HCT116 (cell line): ENCODE measurements at places on chromosomes 12 and 14. TPM values are rescaled to one million over a fixed set of nuclear protein-coding genes. Genes with fewer than 3 reads are reported as not detected.

DNA sequence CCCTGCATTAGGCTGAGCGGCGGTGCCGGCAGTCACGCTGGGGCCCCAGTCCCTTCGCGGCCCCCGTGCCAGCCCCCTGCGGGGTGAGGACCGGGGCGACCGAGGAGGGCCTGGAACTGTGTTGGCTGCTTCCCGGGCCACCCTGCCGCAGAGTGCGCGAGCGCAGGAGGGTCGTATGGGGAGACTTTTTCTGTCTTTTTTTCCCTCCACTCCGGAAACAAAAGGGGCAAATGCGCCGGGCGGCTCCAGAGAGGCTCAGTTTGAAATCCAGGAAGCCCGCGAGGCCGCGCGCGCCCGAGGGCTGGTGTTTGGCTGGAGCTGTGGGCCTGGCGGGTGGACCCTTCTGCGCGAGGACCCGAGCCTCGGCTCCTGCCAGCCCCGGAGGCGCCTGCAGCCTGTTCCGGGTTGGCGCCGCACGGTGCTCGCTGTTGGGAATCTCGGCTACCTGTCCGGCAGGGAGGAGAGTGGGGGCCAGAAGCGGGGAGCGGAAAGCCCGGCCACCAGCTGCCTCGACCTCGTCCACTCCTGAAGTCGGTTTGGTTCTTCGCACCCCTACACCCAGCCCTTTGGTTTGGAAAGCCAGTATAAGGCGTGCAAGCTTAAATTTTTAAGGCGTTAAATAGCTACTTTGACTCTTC, 638 bp downstream of the PLEKHG3 start:
- H3K36me3 ChIP-seq: no peaks in the 10 kb centered on the region
- H3K27ac ChIP-seq: peak overlapping the region; percentile 86
- no peak for DNase-seq
- H3K27me3 ChIP-seq: no peaks in the 10 kb centered on the region

DNA sequence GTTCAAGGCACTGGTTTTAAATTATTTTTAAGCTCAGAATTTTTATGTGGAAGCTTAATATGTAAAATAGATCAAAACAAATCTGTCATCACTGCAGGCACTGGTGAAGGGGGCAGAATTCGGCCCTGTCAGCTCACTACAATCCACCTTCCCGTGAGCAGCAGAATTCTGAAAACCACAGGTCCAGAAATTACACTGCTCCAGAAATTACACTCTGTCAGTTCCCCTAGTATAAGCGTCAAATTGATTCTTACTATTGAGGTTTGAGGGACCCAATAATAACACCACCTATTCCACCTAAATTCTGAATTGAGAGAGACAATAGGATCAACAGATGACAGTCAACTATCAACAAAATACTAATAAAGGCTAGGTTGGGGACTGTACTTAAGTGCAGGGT, 245.5 kb downstream of the PHLDA1 start:
- no peaks in the 10 kb centered on the region for H3K36me3 ChIP-seq
- H3K27ac ChIP-seq: peak overlapping the region; percentile 97
- peaks cover 80% of the 10 kb centered on the region for H3K4me1 ChIP-seq
- H3K4me3 ChIP-seq: no peak overlapping the region
- no peaks in the 10 kb centered on the region for H3K27me3 ChIP-seq

DNA sequence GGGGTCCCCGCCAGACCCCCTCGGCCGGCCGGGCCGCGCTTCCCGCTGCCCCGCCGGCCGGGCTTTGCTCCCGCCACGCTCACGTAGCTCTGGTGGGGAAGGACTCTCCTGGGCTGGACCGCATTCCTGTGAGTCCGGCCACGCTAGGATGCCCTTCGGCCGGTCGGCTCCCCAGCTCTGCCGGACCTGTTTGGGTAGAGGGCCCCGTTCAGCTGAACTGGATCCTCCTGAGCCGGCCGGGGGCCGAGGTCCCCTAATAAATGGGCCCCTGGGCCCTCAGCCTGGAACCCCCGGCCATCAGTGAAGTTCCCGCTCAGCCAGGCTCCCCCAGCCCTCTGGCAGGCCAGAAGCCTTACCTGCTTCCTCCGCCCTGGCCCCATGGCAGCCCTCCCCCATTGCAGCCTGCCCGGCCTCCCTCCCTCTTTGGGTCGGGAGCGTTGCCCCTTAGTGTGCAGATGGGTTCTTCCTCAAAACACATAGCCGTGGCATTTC, 593 bp downstream of the UNC119B start:
- H3K27ac ChIP-seq: peak overlapping the region; percentile 90
- H3K36me3 ChIP-seq: peaks cover 11% of the 10 kb centered on the region
- DNase-seq: no peak
- peaks cover 11% of the 10 kb centered on the region for H3K4me1 ChIP-seq

DNA sequence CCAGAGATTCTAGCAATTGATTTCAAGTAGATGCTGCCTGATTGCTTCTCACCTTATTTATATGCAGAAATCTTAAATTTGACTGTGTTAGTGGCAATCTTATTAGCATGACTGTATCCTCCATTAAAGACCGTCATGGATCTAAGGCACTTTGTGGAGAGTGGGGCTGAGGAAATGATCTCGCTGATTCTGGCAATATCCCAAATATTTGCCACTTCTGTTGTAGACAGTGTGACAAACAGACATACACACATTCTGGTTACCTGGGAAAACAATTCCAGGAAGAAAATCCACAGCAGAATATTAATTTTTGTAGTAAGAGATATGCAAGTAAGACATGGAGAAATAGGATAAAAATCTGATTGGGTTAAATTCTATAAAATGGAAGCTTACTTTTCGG, 269.0 kb upstream of the G2E3 start:
- H3K36me3 ChIP-seq: no peaks in the 10 kb centered on the region
- H3K27ac ChIP-seq: no peak overlapping the region
- no peaks in the 10 kb centered on the region for H3K4me1 ChIP-seq
- H3K27me3 ChIP-seq: no peaks in the 10 kb centered on the region

DNA sequence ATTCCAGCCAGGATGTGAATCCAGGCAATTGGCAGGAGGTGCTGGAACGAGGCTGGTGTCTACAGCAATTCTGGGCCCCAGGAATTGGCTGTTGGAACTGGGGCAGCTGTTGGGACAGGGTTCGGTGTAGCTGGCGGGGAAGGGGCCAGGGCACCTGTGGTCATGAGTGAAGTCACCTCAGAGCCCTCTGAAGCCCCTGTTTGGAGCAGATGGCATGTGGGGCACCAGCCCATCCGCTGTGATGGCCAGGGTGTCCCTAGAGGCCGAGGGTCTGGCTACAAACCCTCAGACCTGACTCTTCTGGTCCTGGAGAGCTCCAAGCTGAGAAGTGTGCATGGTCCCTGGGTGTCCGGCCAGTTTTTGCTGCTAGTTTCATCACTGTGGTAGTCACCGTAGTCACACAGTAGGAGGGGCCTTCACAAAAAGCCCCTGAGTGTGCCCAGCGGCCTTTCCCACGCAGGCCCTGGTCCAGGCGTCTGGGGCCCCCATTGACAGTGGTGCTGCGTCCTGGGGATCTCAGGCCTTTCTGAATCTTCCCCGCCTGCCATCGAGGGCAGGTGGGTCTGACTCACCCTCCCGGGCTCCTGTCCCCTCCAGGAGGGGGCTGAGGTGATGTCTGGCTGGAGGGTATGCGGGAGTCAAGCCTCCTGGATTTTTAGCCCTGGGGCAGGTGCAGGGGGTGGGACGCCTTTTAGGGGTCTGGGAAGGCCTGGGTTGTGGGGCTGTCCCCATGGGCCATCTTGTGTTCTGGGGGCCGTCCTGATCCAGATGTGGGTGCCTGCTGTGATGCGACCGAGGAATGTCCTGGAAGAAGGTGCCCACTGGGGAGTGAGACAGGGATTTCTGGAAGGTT, 368.0 kb downstream of the TMEM121 start:
- no peak overlapping the region for H3K27ac ChIP-seq
- H3K4me3 ChIP-seq: no peak overlapping the region
- H3K36me3 ChIP-seq: no peaks in the 10 kb centered on the region
- H3K4me1 ChIP-seq: no peaks in the 10 kb centered on the region

GRCh38 chr12:89215196-89215595, 137.1 kb downstream of the DUSP6 start:
- no peak for DNase-seq
- no peak overlapping the region for H3K4me3 ChIP-seq
- H3K27me3 ChIP-seq: no peaks in the 10 kb centered on the region
- no peak overlapping the region for H3K27ac ChIP-seq

- peaks cover 18% of the 10 kb centered on the region for H3K4me1 ChIP-seq
- DNase-seq: no peak
- no peaks in the 10 kb centered on the region for H3K27me3 ChIP-seq
- H3K27ac ChIP-seq: no peak overlapping the region
Observed at GRCh38 chr14:103563844-103564505, 1.2 kb downstream of the COA8 start.

GRCh38 chr14:99079061-99079727, 192.8 kb downstream of the BCL11B start:
- H3K4me3 ChIP-seq: no peak overlapping the region
- H3K27ac ChIP-seq: no peak overlapping the region

- no peak overlapping the region for H3K27ac ChIP-seq
- no peak for DNase-seq
Observed at GRCh38 chr14:88473791-88474190, 81.0 kb downstream of the PTPN21 start.

GRCh38 chr12:42124764-42125387, 19.8 kb downstream of the GXYLT1 start:
- H3K4me1 ChIP-seq: no peaks in the 10 kb centered on the region
- DNase-seq: no peak
- no peak overlapping the region for H3K27ac ChIP-seq
- no peaks in the 10 kb centered on the region for H3K27me3 ChIP-seq

- no peaks in the 10 kb centered on the region for H3K27me3 ChIP-seq
- DNase-seq: no peak
- no peak overlapping the region for H3K4me3 ChIP-seq
- H3K36me3 ChIP-seq: no peaks in the 10 kb centered on the region
- H3K4me1 ChIP-seq: peaks cover 4% of the 10 kb centered on the region; the same call in 1 of the 2 replicates
Observed at GRCh38 chr14:32217301-32217700, 14.2 kb upstream of the RNU6-8 start.

DNA sequence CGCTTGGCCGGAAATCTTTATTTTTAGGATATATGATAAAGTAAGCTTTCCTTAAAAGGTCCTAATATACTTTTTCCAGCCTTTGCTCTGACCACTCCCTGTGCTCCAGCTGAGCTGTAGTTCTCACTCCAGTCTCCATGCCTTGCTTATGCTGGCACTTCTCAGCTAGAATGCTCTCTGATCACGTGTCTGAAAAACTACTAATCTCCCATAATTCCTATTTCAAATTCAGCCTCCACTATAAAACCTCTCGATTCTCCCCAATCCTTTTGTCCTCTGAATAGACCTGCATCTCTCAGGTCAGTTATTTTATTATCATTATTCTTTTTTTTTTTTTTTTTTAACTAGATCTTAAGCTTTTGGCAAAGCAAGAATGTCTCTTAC, 3.7 kb downstream of the BIN2 start:
- H3K4me1 ChIP-seq: no peaks in the 10 kb centered on the region
- no peak overlapping the region for H3K4me3 ChIP-seq
- no peaks in the 10 kb centered on the region for H3K27me3 ChIP-seq
- no peak overlapping the region for H3K27ac ChIP-seq
- no peaks in the 10 kb centered on the region for H3K36me3 ChIP-seq

- DNase-seq: no peak
- H3K4me1 ChIP-seq: no peaks in the 10 kb centered on the region
- no peak overlapping the region for H3K4me3 ChIP-seq
- H3K36me3 ChIP-seq: no peaks in the 10 kb centered on the region
Observed at GRCh38 chr12:76680940-76681339, 83.0 kb upstream of the ZDHHC17 start.

GRCh38 chr14:32350020-32350419, 20.9 kb downstream of the AKAP6 start:
- H3K36me3 ChIP-seq: no peaks in the 10 kb centered on the region
- peaks cover 6% of the 10 kb centered on the region for H3K4me1 ChIP-seq
- H3K27me3 ChIP-seq: no peaks in the 10 kb centered on the region
- no peak overlapping the region for H3K4me3 ChIP-seq
- H3K27ac ChIP-seq: no peak overlapping the region
- DNase-seq: no peak

NDRG2 gene
- 18.9 TPM for total RNA-seq

CD69 gene
- total RNA-seq: not detected

LMNTD1 gene
- total RNA-seq: not detected

CLEC9A gene
- total RNA-seq: not detected

LRIG3 gene
- total RNA-seq: 11.1 TPM

KITLG gene
- 570 TPM for total RNA-seq

OTOGL gene
- total RNA-seq: not detected

PRIMA1 gene
- total RNA-seq: 1.5 TPM
